ENCODE measurements at places on chromosomes 3 and 15.

DNA sequence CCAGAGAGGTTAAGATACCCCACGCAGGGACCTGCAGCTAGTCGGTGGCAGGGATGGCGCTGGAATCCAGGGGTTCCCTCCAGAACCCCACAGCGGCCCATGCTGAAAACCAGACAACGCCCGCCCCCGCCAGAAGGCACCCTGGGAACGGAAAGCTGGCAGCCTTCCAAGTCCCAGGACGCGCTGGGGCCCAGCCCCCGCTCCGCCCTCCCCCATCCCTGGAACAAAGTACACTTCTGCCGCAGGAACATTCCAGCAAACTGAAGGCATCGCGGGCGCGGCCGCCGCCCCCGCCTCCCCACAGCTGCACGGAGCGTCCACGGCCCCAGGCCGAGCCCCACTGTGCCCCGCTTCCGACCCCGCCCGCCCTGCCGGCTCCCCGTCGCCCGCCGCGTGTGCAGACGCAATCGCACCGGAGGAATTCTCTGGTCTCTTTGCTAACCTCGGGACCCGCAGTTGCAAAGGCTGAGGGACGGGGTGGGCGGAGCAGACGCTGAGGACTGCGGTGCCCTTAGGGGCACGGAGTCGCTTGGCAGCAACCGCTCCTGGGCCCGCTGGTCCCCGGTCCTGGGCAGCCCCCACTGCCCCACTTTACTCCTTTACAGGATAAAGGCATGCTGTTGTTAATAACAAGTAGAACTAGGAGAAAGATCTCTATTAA lies 44.8 kb upstream of the RNU6-1 start:
- DNase-seq: no peak

GRCh38 chr3:112115161-112115739 lies 17.8 kb downstream of the GCSAM start:
- DNase-seq: no peak

DNA sequence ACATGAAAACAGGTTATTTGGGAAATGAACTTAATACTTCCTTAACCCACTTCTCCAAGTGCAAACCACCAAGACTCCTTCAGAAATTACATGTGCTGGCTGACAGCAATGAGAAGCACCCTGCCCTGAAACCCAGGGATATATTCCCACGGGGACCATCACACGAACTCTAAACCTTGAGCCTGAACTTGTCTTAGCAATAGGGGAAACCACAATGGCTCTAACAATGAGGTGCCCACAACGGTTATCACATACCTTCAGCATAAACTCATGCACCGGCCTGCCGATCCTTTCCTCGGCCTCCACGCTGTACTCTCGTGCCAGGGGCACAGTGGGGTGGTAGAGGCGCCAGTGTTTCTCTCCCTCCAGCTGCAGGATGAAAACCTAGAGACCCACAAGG lies 13.4 kb downstream of the RIOX2 start:
- DNase-seq: no peak

GRCh38 chr3:31802981-31803740 lies 177.9 kb downstream of the OSBPL10 start:
- no peak for DNase-seq

DNA sequence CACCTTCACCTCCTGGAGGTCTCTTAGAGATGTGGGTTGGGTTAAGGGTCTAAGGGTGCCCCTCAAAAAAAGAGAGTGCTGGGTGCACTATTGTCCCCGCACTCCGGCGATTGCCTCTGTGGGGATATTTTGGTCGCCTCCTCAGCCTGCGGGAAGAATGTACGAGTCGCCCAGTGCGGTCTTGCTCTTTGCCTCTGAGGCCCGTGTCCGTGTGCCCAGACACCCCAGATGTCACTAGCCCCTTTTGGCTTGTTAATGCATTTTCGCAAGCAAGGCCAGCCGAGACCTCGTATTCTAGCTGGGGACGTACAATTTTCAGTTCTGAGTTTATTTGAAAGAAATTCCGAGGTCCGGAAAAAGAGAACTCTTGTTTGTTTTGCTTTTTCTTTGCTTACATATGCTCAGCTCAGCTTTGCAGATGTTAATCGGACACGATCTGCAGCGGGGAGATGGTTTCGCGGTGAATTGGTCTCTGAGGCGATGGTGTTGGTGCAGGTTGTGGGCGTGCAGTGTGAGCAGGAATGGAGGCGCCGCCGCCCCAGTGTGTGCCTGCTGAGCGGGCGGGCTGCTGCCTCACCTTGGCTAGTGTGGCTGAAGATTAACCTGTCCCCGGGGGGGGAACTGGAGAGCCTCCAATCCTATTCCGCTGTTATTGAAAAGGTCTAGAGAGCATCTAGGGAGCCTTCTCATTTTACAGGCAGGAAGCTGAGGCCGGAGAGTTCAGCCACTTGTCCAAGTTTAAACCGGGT lies 1.4 kb downstream of the ST6GAL1 start:
- DNase-seq: no peak

DNA sequence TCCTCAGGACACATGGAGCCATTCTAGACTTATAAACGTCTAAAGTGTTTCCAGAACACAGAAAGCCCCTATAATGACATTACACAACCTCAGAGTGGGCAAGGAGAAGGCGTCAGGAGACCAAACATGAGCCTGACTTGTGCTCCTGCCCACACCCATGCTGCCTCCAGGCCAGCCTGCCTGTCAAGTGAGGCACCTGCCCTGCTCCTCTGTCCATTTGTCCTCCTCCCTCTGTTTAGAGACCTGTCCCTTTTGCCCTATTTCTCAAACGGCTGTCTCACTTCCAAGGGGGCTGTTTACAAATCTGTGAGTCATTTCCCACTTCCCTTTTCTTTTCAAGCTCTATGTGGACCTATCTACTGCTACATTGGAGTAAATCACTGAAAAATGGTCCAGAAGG lies 21.0 kb downstream of the ZDHHC3 start:
- DNase-seq: no peak

Data from HS-27A (cell line).